ENCODE measurements at places on chromosomes 13 and 19. TPM values are rescaled to one million over a fixed set of nuclear protein-coding genes. Genes with fewer than 3 reads are reported as not detected.

Gene ZNF99
- not detected for total RNA-seq

Gene CACNG7
- not detected for total RNA-seq

Gene FXYD3
- total RNA-seq: 0.44 TPM

Gene CCDC61
- 27.3 TPM for total RNA-seq

Gene SOX1
- not detected for total RNA-seq

DNA sequence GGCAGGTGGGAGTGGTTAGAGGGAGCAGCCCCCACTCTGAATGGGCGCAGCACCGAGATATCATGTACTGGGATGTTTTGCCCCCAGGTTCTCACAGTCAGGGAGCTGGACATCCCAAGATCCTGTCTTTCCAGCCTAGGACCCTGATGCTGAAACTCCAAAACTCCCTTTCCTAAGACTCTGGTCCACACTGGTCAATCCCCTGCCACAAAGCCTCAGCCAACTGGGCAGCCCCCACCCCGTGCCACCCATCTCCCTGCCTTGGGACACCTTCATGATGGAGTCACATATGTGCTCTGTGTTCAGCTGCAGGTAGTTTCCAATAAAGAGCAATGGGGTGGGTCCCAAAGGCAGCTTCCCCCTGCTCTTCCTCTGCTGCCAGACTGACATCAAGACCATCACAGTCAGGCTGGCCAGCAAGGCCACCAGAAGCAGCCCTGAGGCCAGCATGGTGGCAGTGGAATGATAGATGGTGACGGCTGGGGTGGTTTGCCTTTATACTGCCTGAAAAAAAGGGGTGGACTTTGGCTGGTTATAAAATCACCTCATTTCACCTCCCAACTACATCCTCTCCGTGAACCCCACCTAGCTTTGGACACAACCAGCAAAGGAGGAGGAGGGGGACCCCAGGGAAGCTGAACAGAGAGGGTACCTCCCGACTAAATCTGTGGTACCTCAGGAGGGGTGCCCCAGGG is 36.3 kb downstream of the CYP2B6 start:
- DNase-seq: no peak

DNA sequence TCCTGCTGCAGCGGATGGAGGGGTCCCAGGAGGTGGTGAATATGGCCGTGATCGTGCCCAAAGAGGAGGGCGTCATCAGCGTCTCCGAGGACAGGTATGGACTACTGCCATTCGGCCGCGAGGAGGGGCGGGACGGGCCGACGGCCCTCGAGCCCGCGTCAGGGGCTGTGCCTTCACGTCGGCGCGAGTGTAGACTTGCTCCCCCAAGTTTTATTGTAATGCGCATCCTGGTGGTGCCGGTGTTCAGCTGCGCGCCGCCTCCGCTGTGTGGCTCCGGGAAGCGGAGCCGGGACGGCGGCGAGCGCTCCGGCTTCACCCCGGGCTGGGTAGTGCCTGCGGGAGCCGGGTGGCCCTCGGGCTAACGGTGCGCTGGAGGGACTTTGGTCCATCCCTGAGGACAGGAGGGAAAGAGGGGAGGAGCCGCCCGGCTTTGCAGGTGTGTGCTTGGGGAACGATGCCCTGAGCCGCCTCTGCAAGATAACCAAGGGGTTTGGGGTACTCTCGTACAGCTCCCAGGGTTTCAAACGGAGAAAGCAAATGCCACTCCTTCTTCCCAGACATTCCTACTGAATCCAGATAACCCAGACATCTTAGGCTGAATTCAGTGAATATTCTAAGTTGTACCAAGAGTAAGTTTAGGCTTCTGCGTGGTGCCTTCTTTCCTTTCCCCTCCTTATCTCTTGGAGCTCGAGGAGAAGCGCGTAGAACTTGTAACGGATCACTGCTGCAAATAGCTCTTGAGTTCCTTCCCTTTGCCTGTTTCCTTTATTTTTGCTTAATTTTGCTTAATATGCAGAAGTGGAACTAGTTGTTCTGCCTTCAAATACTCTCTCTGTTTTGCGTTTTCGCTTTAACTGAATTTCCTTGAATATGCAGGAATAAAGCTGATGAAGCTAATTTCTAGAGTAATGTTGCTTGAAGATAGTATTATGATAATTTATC is 740 bp downstream of the WDFY2 start:
- DNase-seq: no peak

- DNase-seq: no peak
Measured at GRCh38 chr19:1567116-1567847, 843 bp downstream of the MEX3D start.

- no peak for DNase-seq
Measured at GRCh38 chr19:19956434-19957075, 55.8 kb downstream of the ZNF93 start.

Data from GM12878 (cell line).